ENCODE measurements at places on chromosomes 12 and 14.

- no peak for DNase-seq
These were observed 117.6 kb downstream of the NCOR2 start for GRCh38 chr12:124449623-124450375.

DNA sequence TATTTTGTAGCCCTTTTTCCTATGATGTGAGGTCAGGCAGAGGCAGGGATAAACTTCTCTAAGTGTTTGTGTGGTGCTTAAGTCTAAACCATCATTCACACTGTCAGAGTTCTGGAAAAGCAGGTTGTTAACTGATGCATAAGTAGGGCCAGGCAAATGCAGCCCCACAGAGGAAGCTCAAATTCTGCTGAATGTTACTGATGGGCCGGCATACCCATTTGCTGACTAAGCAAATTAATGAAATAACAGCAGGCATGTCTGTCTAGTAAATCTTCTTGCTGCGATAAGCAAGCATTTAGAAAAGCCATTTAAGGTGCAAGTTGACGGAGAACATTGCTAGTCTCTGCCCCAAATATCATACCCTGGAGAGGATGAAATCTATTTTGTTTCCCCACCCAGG lies 523.2 kb upstream of the CCDC196 start:
- no peak for DNase-seq

DNA sequence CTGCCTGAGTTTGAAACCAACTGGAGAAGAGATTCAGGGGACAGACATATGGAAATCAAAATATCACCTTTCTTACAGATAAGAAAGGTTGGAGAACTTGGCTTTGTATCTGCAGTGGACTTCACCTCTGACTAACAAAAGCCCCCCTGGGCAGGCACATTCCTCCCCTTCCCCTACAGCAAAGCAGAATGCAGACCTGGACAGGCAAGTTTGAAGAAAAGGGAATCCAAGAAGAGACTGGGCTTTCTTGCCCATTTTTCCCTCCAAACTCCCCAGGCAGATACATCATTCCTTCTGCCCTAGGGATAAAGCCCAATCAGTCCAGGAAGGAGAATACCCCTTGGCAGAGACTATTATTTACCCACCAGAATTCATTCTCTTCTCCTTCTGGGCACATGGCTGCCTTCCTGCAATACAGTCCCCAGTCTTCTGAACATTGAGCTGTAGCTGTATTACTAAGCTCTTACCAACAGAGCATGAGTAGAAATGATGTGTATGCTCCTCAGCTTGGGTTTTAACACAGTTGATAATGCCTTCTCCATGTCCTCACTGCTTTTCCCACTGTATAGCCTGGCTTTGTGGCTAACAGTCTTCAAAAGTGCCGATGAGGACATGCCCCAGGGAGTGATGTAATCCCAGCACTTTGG lies 17.4 kb upstream of the NAP1L1 start:
- no peak for DNase-seq

GRCh38 chr14:91047174-91047753 lies 13.2 kb downstream of the RPS6KA5 start:
- DNase-seq, result no peak

GRCh38 chr14:25308244-25308643 lies 258.3 kb upstream of the STXBP6 start:
- DNase-seq, result no peak

GRCh38 chr12:17206553-17206952 lies 600.6 kb upstream of the LMO3 start:
- no peak for DNase-seq

GRCh38 chr12:64028541-64028940 lies 184.0 kb downstream of the SRGAP1 start:
- peak; percentile 29 for DNase-seq

GRCh38 chr12:121792607-121793439 lies 665 bp downstream of the RHOF start:
- DNase-seq, result no peak

- DNase-seq, result no peak
These were observed 408 bp upstream of the CACNA2D4 start for GRCh38 chr12:1918884-1919236.

DNA sequence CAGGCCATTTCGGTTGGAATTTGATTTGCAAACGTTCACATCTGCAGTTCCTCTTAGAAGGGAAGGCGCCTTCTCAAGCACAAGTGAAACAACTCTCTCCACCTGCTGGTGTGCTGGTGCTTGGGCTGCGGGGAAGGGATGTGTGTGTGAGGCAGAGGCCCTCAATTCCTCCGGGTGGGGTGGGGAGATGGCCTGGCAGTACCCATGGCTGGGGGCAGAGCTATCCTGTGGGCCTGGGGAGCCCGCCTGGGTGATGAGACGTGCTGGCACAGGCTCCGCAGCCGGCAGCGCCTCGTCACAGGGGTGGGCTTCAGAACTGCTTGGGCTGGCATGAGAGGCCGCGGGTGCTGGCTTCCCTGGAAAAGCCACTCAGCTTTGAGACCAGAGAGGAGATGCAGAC lies 28.9 kb upstream of the TDRD9 start:
- no peak for DNase-seq

DNA sequence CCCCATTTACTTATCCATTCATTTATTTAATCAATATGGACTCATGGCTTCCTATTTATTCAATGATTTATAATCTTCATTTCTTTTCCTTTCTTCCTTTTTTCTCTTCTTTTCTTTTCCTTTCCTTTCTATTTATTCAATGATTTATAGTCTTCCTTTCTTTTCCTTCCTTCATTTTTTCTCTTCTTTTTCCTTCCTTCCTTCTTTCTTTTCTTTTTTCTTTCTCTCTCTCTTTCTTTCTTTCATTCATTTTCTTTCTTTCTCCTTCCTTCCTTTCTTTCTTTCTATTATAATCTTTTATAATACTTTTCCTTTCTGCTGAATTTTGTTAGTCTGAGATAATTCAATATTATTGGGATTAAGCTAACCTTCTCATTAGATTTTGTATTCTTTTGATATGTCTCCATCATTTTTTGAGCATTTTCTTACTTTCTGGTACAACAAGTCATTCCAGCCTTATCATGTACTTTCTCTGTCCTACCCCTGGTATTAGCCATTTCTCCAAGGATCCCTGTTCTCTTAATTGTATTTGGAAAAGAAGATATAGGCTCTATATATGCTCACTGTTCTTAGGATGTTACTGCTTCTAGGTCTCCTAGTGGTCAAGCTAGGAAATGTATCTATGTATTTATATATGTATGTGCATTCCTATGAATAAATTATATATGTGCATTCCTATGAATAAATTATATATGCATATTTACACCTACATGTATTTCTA lies 12.1 kb downstream of the LACRT start:
- DNase-seq, result no peak

DNA sequence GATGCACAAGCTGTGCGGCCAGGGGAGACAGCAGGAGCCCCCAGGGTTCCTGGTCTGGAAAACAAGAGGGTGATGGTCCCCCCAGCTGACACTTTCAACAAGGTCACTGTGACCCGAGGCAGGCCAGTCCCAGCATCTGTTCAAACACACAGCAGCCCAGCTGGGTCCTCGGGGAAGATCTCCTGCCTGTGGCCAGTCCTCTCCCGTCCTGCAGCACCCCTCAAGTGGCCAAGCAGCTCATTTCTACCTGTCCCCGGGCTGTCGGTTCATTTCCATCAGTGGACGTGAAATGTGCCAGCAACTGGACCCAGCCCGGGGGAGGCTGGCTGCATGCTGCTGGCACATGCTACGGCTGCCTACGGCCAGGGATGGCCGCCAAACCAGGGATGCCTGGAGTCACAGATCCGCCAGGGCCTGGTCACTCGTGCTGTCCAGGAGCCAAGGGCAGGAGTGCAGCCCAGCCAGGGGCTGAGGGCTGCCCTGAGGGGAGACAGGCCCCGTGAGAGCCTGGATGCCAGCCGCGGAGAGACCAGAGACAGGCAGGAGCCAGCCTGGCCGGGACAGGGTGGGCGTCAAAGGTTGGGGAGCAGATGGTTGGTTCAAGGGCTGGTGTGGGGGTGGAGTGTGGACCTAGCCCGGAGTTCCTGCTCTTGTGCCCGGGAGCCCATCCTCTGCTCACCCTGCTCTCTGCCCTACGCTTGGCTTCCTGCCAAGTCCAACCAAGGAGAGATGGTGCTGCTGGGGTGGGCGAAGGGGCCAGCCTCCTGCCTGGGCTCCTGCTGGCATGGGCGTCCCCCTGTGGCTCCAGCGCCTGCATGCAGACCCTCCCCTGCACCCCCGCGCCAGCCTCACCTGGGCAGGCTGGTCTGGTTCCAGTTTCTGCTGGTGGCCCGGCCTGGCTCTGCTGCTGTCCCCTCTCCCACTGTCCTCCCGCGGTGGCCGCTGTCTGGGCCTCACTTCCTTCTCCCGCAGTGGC lies 143.8 kb downstream of the ADGRD1 start:
- no peak for DNase-seq

DNA sequence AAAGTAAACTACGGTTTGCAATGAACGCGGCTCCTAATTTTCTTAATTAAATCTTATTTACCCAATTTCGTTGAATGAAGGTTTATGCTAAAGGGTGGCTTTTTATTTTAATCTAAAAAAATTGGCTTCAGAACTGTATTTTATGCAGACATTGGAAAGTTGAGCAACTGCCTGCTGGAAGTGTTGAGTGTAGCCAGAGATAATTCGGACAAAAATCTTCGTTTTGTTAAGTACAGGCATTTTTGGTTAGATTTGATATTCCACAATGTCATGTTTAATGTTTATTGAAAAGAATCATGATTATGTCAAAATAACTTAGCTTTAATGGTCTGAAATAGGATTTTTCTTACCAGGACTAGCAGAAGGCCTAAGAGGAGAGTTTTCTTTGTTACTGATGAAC lies 875 bp downstream of the IRAK3 start:
- DNase-seq, result no peak

GRCh38 chr14:52856139-52856538 lies 64.7 kb upstream of the GNPNAT1 start:
- peak; percentile 42 for DNase-seq

- no peak for DNase-seq
These were observed 109.3 kb downstream of the LGR5 start for GRCh38 chr12:71548893-71549292.

GRCh38 chr14:83208341-83208740 lies 1674.7 kb upstream of the SEL1L start:
- DNase-seq, result no peak

DNA sequence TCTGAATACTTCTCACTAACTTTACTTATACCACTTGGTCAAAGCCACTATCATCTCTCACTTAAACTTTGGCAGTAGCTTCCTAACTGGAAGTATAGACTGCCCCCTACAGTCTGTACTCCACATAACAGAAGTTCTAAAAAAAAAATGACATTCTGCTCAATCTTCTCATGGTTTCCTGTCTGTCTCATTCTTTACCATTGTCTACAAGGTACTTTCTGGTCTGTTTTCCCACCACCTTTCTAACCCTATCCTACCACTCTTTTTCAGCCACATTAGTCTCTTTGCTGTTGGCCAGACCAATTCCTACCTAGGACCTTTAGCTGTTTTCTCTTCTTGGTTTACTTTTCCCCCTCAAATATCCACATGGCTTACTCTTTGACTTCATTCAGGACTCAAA lies 14.7 kb downstream of the CPSF6 start:
- peak; percentile 41 for DNase-seq

DNA sequence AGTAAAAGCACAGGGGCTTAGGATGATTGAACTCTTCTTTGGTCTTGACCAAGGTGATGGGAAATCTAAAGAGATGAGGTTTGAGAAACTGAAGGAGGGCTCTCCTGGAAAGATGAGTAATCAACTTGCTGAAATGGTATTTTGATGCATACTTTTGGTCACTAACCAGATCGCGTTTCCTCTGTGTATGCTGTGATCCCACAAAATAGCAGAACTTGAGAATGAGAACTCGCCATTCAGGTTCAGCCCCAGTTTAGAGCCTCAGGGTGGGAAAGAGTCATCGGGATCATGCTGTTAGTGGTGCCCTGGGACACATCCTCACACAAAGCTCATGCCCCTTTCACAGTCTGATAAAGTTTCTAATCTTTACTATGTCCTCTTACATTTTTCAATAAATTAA lies 488.8 kb downstream of the ETNK1 start:
- no peak for DNase-seq

DNA sequence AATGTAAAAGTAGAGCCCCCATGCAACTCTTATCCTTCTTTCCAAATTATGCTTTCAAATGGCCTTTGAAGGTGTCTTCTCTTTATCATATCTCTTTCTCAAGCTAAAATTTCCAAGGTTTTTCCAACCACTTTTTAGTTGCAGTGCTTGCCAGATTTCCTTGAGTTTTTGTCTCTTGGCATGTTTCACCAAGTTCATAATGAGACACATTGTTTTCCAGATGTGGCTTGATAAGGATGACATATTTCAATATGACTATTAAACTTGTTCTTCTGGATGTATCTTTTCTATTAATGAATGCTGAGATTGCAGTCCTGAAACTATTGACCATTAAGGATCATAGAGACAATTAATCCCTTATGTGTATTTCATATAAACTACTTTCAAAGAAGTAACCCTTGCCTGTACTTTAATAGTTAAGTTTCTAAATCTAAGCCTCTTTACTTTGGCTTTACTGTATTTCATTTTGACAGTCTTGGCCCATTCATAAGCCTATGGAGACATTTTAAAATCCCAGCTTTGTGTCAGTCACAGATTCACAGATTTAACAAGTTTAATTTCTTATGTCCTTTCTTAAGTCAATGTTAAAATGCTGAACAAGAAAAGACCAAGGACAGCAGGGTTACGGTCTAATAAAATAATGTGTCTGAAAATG lies 151.5 kb downstream of the LRFN5 start:
- no peak for DNase-seq

DNA sequence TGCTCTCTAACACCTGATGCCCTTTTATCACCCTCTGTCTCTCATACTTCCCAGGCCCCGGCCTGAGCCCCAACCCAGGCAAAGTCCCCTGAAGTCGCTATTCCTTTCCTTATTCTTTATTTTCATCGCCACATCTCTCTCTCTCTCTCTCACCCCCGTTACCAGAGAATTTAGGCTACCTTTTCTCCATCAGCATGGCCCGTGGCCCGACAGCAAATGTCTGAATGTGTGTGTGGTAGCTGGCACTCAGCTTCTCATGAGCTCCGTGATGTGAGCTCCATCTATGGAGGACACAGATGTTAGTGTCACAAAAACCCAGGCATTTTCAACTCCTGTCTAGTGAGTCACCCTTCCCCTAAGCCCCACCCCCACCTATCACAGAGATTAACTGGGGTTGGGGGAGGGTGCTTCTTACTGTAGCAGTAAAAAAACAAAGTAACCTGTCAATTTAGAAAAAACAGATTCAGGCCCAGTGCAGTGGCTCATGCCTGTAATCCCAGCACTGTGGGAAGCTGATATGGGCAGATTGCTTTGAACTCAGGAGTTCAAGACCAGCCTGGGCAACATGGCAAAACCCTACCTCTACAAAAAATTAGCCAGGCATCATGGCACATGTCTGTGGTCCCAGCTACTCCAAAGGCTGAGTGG lies 53.8 kb downstream of the VCPKMT start:
- peak; percentile 84 for DNase-seq

DNA sequence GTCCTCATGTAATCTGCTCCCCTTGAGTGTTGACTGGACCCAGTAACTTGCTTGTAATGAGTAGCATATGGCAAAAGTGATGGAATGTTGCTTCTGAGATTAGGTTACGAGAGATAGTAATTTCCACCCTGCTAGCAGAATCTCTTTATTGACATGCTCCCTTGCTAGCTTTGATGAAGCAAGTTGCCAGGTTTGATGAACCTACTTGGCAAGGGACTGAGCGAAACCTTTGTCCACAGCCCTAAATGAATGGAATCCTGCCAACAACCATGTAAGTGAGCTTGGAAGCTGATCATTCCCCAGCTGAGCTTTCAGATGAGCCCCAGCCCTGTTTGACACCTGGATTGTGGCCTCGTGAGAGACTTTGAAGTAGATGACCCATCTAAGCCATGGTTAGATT lies 120.8 kb upstream of the PLXNC1 start:
- no peak for DNase-seq

Measured in fibroblast of upper back skin (primary cell).